NCI-H187 treated with DMSO at 0.1 percent for 48 hours (cell line): ENCODE measurements at places on chromosomes 5 and 9.
A peak's percentile ranks its signal among the peaks of the same experiment; 100 is the strongest.

DNA sequence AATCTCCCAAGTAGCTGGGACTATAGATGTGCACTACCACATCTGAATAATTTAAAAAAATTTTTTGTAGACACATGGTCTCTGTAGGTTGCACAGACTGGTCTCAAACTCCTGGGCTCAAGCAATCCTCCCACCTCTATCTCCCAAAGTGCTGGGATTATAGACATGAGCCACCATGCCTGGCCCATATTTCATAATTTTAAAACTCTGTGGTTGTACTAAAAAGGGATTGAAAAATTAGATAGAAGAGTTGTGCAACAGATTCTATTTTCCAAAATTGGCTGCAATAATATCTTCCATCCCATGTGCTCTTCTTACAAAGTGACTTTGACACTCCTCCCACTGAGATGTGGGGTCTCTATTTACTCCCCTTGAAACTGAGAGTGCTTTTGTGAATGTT lies 7.6 kb upstream of the UHRF2 start:
- no peak for DNase-seq

DNA sequence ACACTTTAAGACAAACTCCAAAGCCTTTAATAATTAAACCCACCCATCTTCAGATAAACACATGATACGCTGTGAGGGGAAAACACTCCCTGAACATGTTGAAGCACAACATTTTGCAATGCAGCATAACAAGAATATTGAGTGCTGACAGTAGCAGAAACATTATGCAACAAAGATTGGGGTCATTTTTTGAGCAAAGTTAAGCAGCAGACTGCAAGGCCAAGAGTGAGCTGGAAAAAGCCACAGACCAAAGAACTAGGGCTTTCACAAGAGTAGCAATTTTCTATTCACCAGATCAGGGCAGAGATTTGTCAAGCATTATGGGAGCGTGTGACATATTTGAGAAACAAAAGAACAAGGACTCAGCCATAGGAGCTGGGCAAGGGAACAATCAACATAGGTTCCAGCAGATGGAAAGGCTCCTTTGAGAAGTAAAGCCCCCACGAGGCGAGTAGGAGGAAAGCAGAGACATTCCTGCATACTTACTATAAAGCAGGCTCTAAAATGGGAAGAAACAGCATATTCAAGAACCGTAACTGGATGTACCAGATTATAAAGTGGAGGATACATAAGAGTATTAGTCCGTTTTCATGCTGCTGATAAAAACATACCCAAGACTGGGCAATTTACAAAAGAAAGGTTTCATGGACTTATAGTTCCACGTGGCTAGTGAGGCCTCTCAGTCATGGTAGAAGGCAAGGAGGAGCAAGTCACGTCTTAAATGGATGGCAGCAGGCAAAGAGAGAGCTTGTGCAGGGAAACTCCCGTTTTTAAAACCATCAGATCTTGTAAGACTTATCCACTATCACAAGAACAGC lies 4.8 kb upstream of the TTC23L start:
- no peak for DNase-seq

DNA sequence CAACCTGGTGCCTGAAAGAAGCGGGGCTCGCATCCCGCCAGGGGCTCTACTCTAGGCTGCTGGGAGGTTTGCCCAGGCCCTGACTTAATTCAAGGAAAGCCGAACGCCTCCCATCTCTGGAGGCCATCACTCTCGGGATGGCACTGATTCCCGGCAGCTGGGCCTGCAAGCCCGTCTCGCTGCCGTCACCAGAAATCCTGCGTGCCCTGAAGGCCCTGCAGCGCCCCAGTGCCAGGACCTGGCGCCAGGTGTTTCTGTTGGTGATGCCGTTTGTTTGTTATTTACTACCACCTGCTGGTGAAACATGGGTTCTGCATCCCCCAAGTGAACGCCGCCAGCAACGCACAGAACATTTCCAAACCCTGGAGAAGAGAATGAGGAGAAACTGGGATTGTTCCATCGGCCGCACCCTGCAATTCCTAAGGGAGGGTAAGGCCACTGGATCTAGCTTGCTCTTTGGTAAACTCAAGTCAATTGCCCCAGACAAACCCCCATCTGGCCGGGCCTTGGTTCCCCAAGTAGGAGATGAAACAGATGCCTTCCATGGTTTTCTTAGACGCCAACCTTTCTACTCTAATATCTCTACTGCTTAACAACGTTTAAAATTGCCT lies 77.9 kb downstream of the AK8 start:
- DNase-seq: no peak

DNA sequence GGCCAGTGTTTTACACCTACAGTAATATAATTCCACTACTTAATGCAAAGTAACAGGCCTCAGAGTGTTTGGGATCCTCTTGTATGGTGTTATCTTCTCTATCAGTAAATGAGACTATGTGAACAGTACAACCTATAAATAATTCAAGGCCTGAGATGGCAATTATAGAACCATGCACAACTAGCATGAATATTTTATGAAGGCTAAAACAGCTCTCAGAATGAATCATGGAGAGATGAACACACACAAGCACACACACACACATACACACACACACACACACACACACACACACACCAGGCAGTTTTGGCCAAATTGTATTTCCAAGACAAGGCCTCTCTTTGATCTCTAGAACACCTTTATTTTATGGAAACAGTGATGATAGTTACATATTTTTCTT lies 224.9 kb downstream of the EBF1 start:
- peak; percentile 65 for DNase-seq

- no peak for DNase-seq
These were observed 2.3 kb downstream of the NACC2 start for GRCh38 chr9:136092741-136093140.

DNA sequence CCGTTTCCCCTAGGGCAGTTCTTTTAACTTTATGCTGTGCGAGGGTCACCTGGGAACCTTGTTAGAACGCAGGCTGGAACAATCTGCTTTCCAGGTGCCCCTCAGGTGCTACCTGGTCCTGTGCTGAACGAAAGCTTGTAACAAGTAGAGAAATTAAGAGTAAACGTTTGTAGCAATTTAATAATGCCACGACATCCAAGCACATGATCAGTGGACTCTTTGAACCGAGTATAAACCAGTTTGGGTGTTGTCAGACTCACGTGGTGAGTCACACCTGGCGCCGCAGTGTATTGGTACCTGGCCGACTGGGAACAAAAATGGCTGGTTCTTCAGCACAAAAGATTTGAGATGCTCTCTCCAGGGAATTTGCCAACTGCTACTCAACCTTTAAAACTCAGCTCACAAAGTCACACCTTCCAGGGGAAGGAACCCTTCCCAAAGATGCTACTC lies 926 bp upstream of the MYO10 start:
- no peak for DNase-seq

DNA sequence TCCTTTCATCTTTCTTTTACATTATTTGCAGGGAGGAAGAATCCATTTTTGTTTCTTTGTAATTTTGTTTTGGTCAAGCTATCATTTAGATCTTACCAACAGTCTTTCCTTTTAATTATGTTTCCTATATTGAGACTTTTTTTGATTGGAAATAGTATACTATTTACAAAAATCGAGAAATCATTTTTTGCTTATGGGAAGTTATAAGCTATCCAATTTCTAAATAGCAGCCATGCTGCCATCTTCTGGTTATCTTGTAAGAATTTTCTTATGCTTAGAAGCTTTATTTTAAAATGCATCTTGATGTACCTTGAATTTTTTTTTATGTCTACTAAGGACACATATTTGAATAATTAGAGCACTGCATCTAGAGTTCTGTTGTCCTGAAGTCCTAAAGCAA lies 821.2 kb downstream of the PTPRD start:
- no peak for DNase-seq

DNA sequence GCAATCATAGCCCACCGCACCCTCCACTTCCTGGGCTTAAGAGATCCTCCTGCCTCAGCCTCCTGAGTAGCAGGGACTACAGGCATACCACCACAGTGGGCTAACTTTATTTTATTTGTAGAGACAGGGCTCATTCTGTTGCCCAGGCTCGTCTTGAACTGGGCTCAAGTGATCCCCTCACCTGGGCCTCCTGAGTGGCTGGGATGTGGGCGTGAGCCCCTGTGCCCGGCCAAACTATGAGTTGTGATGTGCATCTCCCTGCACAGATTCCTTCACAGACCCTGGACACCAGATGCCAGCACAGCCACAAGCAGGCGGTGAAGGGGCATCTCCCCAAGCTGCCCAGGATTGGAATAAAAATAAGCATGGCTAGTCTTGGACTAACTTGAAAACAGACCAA lies 244.9 kb upstream of the IRX1 start:
- DNase-seq: no peak

DNA sequence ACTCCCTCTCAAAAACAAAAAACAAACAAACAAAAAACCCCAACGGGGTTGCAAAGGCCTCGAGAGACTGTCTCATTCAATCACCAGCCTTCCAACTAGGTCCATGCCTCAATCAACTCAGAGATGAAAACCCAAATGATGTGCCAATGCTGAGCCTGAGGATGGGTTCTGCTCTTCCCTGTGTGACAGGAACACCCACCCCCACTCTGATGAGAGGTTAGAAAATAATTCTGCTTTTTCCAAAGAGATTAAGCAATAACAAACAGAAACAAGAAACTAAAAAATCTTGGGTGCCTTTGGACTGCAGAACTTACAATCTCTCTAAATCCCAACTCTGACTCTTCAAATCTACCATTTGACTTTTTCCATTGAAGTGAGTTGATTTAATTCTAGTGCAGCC lies 25.5 kb upstream of the FBP1 start:
- no peak for DNase-seq

- no peak for DNase-seq
These were observed 32.7 kb downstream of the OSMR start for GRCh38 chr5:38878391-38879077.

- DNase-seq: no peak
These were observed 7.9 kb downstream of the SLC6A3 start for GRCh38 chr5:1437226-1437829.

- no peak for DNase-seq
These were observed 73.3 kb upstream of the TXNDC8 start for GRCh38 chr9:110410961-110411360.

DNA sequence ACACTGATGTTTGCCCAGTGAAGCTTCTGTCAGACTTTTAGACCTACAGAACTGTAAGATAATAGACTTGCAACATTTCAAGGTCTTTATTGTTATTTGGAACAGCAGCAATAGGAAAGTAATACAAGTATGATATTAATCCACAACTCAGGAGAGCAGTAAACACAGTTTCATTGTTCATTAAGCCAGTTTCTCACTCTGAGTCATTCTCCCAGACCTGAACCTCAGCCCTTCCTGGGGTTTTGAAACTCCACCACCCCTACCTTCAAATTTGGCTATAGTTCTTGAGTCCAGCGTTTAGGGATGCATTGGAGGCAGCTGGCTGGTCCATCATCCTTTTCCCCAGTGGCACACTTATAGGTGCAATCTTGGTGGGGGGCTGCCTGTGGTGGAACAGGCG lies 203.2 kb downstream of the RAB3C start:
- no peak for DNase-seq

GRCh38 chr5:125829349-125829748 lies 593.9 kb upstream of the GRAMD2B start:
- DNase-seq: no peak

DNA sequence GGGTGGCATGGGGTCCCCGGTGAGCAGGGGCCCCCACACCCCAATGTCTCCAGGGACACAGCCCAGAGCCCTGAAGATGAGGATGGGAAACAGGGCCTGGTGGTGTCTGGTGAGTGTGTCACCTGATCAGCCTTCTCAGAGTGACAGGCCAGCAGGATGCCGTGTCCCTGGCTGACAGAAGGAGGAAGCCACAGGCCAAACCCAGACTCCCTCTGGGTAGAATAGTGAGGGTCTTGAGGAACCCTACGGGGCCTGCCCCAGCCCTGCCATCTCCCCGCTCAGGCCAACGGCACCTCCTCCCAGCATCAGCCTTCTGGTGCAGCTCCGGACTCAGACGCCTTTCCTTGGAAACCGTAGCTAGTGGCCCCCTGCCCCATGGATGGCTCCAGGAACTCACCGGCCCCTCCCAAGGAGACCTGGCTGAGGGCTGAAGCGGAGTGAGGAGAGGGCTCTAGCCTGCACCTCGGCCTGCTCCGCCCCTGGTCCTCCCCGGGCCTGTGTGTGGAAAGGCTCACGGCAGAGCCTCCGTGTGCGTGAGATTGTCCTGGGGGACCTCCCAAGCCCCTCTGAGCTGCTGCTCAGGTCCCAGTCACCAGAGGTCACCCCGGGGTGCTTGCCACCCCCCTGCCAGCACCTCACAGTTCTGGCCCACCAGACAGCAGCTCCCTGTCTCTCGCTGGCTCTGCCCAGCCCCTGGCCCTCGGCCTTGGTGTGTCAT lies 6.0 kb downstream of the RALGDS start:
- DNase-seq: no peak

GRCh38 chr9:126561582-126561981 lies 52.1 kb upstream of the LMX1B start:
- no peak for DNase-seq

DNA sequence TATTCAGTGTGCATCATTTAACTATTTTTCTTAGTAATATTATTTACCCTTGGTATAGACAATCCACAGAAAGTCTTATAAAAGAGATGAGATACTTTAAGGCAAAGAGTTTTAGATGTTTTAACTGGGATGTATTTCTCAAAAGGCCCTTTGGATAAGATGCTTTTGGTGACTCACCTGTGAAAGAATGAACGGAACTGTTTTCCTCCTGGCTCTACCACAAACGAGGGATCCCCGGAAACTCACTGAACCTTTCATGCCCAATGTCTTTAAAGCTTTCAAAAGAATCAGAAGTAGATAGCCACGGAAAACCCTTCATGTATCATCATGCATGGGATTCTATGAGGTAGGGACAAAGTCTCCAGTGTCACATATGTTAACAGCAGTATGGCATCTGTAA lies 1.6 kb downstream of the ZNF782 start:
- DNase-seq: no peak

DNA sequence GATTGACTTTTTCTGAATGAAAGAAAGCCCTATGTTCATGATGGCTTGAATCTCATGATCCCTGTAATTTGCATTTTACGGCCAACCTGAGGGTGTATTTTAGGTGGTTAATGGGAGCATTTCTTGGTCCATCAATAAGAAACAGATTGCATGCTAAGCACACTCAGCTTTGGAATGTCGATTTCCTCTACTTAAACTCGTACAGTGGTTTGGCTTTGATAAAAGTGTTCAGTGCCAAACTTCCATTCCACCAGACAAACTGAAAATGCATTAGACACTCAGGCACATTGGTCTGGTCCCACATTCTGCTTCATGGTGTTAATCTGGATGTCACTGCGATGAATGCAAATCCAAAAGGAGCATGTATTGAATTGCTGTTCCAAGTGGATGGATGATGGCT lies 77.0 kb downstream of the VCAN start:
- DNase-seq: no peak
